ENCODE measurements at places on chromosomes 1 and 21.

- no peak for DNase-seq
These were observed 82.6 kb downstream of the OLFML2B start for GRCh38 chr1:161940866-161941591.

GRCh38 chr1:23369335-23370013 lies at the start of gene ZNF436:
TSS of gene ZNF436 (minus strand) at chr1:23369836. CDS start at chr1:23368005, 1,831 bp downstream.
- peak; percentile 95 for DNase-seq

DNA sequence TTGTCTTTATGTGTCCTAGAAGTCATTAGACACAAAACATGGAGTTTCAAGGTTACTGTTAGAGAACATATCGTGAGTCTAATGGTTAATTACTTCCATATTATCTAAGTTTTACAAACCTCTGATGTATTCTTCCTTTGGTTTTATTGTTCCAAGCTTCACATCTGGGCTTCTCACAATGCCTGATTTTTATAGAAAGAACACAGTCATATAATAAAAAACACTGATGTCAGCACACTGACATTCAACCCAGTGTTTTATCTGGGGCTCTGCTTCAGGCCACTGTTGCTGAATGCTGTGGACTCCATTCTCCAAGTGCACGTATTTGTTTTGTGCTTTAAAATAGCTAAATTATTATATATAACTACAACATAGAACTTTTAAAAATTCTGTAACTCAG lies 232.9 kb downstream of the SMYD3 start:
- no peak for DNase-seq

GRCh38 chr1:100943533-100943932 lies 47.6 kb downstream of the SLC30A7 start:
- DNase-seq, result no peak

DNA sequence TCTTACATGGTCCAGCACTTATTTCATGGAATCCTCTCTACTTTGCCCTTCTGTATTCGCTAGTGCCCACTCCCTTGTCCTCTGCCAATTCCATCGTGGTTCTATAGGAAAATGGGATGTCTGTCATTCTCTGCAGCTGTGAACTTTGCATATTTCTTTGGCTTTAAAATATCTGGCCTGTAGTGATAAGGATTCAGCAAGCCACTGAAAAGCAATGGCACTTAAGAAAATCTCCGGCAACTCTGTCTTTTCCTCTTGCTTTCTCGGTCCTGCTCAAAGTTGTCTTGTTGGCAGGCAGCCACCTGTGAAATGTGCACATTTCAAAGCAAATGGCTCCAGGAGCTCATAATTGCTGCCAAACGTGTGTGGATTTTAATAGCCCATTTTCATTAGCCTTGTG lies 91.8 kb downstream of the CHD1L start:
- DNase-seq, result no peak
